ENCODE measurements at places on chromosomes 3 and 15.

GRCh38 chr3:194738254-194739093, 52.8 kb downstream of the FAM43A start:
- no peak overlapping the region for H3K27ac ChIP-seq
- H3K36me3 ChIP-seq: peaks cover 3% of the 10 kb centered on the region
- H3K27me3 ChIP-seq: no peaks in the 10 kb centered on the region
- peaks cover 13% of the 10 kb centered on the region for H3K4me1 ChIP-seq
- no peak overlapping the region for H3K4me3 ChIP-seq

- H3K36me3 ChIP-seq: peaks cover 3% of the 10 kb centered on the region
- no peak overlapping the region for H3K4me3 ChIP-seq
- no peak for DNase-seq
- H3K27me3 ChIP-seq: peaks cover 55% of the 10 kb centered on the region
These were observed 1.9 kb upstream of the PLCD1 start for GRCh38 chr3:38031022-38031994.

DNA sequence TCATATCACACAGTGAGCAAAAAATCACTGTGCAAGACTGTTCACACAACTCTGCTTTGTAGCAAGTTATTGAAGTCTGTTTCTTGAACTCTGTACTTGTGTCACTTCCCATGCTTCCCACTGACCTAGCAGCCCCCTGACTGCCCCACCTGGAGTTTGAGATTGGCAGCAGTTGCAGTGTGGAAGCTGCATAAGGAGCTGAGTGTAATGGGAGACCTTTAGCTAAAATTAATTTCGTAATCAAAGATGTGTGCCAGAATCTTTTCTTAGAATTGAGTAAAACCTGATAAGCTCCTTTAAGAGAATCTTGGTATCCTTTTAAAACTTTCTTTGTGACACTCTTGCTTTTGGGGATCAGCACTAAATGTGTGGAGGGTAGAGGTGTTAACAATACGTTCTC, 42.8 kb downstream of the NKIRAS1 start:
- no peak overlapping the region for H3K27ac ChIP-seq
- H3K4me3 ChIP-seq: no peak overlapping the region
- DNase-seq: no peak
- H3K36me3 ChIP-seq: peaks cover 1% of the 10 kb centered on the region
- no peaks in the 10 kb centered on the region for H3K27me3 ChIP-seq
- peaks cover 24% of the 10 kb centered on the region for H3K4me1 ChIP-seq

DNA sequence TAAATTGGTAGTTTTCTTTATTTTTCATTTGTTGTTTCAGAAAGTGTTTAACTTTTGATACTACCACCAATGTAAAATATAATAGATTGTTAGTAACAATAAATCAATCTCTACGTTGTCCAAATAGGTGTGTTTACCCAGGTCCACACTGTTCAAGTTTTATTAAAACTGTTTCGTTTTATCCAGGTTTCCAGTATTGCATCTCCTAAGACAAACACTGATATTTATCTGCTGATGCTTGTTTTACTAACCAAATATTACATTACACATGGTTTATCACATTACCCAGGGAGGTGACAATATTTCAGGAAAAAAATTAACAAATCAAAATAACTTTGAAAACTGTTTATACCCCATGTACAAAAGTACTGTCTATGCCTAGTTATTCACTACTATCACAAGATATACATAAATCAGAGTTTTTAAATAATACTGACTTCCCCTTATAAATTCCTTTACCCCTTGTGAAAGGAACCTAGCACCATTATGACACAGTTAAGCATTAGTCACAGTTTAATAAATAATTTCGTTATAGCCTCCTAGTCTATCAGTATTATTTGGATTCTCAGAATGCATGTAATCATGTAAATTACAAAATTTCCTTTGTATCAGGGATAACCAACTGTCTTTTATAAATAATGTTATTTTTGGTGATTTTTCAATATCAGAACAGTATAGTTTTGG, 205.3 kb downstream of the ZBTB20 start:
- peaks cover 10% of the 10 kb centered on the region for H3K36me3 ChIP-seq
- no peak overlapping the region for H3K4me3 ChIP-seq
- H3K27me3 ChIP-seq: no peaks in the 10 kb centered on the region
- DNase-seq: no peak

GRCh38 chr3:44106756-44107155, 134.9 kb upstream of the TOPAZ1 start:
- H3K36me3 ChIP-seq: no peaks in the 10 kb centered on the region
- no peak overlapping the region for H3K27ac ChIP-seq
- H3K4me1 ChIP-seq: peaks cover 5% of the 10 kb centered on the region
- no peak for DNase-seq
- H3K27me3 ChIP-seq: peaks cover 21% of the 10 kb centered on the region

All from stimulated activated naive B cell treated with anti-CD40 and anti-IgM and Interleukin-4, amounts not matched to agents 10 μg/mL and 1 μg/mL and 100 μg/mL, for 72 hours (primary cell).